Muscle of back (tissue), 13 donors: ENCODE measurements at places on chromosomes 6 and 20.

DNA sequence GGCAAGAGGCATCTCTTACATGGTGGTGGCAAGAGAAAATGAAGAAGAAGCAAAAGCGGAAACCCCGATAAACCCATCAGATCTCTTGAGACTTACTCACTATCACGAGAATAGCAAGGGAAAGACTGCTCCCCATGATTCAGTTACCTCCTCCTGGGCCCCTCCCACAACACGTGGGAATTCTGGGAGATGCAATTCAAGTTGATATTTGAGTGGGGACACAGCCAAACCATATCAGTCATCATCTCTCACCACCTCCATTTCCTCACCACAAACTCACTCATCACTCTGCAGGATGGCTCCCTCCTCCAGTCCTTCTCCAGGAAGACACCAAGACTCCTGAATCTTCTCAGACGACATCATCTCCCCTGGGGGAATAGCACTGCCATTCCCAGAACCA, 25.8 kb upstream of the SLC16A10 start:
- no peak for DNase-seq

DNA sequence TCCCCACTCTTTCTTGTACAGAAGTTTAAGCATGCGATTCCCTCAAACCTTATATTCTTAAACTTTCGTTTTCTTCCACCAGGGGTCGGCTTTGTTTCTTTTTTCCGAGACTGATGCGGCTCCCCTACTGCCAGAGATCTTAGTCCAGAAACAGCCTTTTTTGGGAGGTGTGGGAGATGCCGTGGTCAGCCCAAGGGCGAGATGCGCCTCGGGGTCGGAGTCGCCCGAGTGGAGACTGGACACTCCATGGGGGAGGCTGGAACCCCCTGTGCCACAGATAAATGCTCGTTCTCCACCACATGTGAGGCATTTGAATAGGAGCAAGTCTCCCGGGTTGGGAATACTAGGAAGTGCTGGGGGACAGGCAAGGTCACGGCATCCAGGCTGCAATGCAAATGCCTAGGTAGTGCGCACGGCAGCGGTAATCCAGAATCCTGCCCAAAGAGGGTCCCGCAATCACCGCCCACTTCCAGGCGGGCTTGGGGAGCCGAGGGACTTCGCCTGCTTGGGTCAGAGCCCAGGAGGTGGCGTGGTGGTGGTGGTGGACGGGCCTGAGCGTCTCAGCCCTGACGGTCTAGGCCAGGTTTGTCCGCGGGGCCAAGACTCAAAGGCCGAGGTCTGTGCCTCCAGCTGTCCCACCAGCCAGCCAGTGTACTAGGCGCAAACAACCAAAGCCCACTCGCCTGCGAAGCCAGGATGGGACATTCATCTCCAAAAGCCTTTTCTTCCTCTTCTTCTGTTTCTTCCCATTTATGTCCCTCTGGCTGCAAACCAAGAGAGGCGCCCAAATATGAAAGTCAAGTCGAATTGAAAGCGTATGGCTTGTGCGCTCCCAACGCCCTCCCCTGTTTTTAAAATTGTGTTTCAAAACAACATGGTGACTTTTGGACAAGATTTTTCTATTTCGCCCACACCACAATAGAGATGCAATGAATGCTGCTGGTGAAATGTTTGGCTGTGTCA, 39.3 kb upstream of the OSTM1 start:
- peak; percentile 86 for DNase-seq

- DNase-seq, result no peak
Measured at GRCh38 chr6:1613346-1613687, 3.6 kb downstream of the FOXC1 start.

GRCh38 chr6:136719280-136720044, 72.8 kb downstream of the MAP3K5 start:
- DNase-seq, result no peak
